AG04450 (cell line): ENCODE measurements at places on chromosomes 2 and 18. TPM values are rescaled to one million over a fixed set of nuclear protein-coding genes. Genes with fewer than 3 reads are reported as not detected.

Gene FOXD4L1
- 0.02 TPM in 1 of 2 replicates, not detected in the other for polyA plus RNA-seq

Gene ATP6V1C2
- 0.12 and 0.14 TPM in 2 replicates for polyA plus RNA-seq

Gene SPOPL
- 10.1 and 13.1 TPM in 2 replicates for polyA plus RNA-seq

Gene MROH2A
- not detected in 2 replicates for polyA plus RNA-seq

Gene ARHGEF4
- 0.84 and 0.95 TPM in 2 replicates for polyA plus RNA-seq

Gene LHCGR
- 3.4 and 3.8 TPM in 2 replicates for polyA plus RNA-seq
